Stimulated activated CD8-positive, alpha-beta memory T cell treated with anti-CD3 and anti-CD28 coated beads, Interleukin-2, amount 100 ng/mL, for 1 hour (primary cell): ENCODE measurements at places on chromosomes 12 and 14.

DNA sequence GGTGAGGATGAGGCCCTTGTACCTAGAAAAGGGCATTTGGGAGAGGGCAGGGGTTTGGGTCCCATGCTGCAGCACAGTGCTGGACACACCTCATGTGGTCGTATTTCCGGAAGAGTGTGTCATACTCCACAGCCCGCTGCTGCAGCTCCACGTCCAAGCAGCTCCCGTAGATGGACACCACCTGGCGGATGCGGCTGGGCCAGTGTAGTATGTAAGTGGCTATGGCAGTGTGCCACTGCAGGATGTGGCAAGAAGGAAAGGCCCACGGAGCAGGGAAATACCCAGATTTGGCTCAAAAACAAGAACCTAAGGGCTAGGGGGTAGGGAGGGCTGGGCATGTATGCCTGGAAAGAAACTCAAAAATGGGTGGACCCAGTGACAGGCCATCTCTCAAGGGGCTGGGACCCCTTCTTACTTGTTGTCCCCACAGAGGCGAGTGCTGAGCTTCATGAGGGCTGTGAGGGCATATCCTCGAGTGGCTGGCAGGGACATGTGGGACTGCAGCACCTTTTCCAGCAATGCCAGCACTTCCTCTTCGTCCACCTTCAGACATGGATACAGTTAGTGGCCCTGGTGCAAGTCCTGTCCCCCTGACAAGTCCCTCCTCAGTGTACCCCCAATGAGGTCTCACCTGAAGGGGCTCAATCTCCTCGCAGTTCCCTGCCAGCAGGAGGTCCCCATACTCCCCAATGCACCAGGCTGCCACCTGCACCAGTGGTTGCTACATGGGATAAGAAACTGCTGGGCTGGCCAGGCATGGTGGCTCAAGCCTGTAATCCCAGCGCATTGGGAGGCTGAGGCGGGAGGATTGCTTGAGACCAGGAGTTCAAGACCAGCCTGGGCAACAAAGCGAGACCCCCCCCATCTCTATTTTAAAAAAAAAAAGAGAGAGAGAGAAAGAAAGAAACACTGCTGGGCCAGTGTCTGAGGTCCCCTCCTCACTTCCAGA, 5.4 kb downstream of the AP1G2 start:
- no peak for DNase-seq

GRCh38 chr12:65944637-65945036, 120.4 kb downstream of the HMGA2 start:
- no peak for DNase-seq

DNA sequence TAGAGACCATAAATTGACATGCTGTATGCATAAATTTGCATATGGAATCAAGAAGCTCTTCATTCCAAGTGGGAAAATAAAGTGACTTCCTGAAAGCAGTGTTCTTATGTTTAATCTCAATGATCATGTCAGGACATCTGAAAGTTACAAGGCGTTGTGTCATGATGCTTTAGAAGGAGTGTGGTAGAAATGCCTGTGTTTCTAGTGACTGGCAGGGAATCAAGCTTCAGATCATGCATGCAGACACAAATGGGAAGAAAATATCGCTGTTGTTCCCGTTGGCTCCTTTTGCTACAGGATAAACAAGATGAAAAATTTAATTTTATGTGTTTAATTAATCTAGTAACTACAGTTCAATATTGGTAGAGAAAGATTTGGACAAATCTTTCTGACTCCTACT, 298.1 kb upstream of the SYT1 start:
- DNase-seq = no peak

- DNase-seq = no peak
Measured at GRCh38 chr12:112815589-112816321, 24.2 kb downstream of the RPH3A start.

DNA sequence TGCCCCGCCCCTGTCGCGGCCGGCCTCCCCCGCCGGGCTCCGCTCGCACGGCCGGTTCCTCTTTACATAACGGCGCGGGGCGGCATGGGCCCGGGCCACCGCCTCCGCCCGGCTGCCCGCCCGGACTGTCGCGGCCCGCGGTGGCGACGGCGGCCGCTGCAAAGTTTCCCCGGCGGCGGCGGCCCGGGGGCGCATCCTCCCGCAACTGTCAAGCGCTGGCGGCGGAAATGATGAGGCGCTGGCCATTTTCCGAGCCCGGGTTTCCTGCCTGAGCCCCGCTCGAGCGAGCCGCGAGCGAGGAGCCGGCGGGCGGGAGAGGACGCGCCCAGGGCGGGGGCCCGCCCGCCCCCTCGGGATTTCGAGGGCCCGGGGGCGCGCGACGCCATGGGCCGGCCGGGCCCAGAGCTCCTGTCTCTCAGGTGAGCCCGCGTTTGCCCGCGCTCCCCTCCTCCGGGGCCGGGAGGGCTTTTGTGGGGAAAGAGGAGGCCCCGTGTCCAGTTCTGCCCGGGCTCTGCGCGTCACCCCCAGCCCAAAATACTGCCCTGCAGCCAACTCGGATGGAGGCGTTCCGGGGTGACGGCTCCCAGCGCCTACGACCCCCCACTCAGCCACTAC, at the start of gene SH2B3:
SH2B3 (plus strand) TSS at position 65 of the 615 bp plus-strand sequence. CDS start 12,223 bp downstream, outside the sequence.
- DNase-seq = peak; percentile 69

GRCh38 chr12:109618082-109618481, 44.5 kb downstream of the MVK start:
- DNase-seq = no peak

- DNase-seq = no peak
Measured at GRCh38 chr14:92563359-92563758, 49.8 kb downstream of the RIN3 start.

DNA sequence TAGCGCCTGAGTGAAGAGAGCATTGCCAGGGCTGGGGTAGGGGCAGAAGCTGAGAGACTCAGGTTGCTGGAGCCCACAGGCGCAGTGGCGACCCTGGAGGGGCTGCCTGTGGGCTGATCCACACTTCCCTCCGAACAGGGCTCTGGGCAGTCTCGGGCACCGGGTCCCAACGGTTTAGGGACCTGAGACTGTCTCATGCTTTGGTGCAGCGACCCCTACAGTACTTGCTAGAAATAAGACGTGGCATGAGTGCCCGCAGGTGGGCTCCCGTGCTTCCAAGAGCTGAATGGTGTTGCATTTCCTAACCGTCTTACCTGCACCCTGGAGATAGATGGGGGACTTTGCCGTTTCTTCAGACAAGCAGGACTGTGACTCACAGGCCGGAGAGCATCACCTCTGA, 57.4 kb downstream of the AACS start:
- no peak for DNase-seq

DNA sequence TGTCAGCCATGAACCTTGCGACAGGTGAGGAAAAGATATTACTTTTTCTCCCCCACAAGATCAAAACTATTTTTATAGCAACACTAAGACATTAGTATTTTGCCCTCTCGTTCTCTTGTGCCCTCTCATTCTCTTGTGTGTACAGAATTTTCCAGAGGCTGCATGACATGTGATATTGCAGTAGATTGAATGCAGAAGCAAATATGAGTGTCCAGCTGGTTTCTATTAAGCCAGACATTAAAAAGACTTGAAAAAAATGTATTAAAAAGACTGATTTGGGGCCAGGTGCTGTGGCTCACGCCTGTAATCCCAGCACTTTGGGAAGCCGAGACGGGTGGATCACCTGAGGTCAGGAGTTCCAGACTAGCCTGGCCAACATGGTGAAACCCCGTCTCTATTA, 63.7 kb upstream of the ZFP36L1 start:
- DNase-seq = no peak

GRCh38 chr12:124027753-124028554, 54.9 kb downstream of the ZNF664 start:
- DNase-seq = no peak

DNA sequence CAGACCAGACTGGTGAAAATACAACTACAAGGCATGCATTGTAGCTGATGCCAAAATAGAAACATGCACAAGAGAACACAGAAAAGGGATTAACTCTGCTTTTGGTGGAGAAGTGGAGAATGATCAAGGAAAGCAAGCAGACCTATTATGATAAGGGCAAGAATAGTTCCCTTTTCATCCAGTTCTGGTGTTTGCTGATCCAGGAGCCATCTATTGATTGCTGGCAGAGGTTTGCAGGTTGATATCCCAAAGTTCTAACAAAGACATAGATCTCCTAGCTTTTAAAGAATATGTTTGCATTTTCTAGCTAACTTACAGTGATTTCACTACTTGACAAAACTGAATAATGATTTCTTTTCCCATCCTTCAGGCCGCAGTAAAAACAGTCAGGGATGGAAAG, 166.2 kb upstream of the CDKN3 start:
- DNase-seq = no peak

DNA sequence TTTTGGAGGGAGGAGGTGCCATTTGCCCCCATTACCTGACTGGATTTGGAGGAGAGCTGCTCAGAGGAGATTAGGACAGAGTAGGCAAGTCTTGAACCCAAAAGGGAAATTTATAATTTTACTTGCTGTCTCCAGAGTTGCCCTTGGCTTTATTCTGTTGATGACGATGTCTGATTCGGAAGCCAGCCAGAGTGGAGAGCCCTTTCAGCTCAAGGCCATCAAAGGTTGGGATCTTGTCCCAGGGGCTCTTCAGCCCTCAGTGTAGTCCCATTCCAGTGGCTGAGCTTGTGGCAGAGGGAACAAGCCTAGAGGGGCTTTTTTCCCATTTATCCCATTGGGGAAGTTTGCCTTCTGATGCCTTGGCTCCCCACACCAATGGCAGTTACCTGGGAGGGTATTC, 71.8 kb downstream of the HSD17B6 start:
- DNase-seq = no peak

DNA sequence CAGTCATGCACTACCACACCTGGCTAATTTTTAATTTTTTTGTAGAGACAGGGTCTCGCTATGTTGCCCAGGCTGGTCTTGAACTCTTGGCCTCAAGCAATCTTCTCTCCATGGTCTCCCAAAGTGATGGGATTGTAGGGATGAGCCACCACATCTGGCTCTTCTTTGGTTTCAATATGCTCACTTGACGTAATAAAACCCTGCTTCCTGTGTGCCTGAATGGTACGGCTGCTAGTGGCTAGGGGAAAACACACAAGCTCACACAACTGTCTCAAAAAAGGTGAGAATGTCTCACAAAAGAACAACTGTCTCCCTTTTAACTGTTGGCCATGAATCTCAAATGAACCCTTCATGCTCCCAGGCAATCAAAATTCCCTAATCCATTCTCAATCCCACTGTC, 15.0 kb downstream of the C1S start:
- DNase-seq = no peak

DNA sequence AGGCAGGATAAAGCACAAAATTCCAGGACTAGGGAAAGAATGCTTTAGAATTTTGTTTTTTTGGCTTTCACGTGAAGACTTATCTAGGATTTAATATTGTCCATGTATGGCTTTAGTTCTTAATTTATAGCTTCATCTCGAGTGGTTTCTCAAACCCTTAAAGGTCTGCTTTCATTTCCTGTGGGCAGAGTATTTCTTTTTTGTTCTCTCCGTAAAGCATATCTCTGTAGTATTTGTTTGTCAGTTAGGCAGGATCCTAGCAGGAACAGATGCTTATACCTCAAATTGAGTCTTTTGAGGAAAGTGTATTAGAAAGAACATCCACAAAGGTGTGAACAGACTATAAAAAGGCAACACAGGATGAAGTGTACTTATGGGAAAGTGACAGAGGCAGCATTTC, 697.1 kb upstream of the SEL1L start:
- no peak for DNase-seq

GRCh38 chr12:52036587-52037171, 14.6 kb upstream of the NR4A1 start:
- DNase-seq = peak; percentile 77

DNA sequence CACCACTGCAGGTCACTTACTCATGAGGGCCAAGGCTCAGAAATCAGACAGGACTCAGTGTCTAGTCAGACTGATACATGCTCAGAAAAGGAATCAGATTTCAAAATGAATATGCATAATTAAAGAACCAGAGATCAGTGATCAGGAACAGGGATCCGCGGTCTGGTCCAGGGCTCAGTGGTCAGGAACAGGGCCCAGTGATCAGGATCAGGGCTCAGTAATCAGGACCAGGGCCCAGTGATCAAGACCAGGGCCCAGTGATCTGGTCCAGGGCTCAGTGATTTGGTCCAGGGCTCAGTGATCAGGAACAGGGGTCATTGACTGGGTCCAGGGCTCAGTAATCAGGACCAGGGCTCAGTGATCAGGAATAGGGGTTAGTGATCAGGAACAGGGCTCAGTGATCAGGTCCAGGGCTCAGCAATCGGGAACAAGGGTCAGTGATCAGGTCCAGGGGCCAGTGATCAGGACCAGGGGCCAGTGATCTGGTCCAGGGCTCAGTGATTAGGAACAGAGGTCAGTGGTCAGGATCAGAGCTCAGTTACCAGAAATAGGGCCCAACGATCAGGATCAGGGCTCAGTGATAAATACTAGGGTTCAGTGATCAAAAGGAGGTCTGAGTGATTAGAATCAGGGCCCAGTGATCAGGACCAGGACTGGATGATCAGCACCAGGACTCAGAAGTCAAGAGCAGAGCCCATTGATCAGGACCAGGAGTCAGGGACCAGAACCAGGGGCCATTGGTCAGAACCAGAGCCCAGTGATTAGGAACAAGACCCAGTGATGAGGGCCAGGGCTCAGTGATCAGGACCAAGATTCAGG, 175.3 kb downstream of the TMEM121 start:
- no peak for DNase-seq

DNA sequence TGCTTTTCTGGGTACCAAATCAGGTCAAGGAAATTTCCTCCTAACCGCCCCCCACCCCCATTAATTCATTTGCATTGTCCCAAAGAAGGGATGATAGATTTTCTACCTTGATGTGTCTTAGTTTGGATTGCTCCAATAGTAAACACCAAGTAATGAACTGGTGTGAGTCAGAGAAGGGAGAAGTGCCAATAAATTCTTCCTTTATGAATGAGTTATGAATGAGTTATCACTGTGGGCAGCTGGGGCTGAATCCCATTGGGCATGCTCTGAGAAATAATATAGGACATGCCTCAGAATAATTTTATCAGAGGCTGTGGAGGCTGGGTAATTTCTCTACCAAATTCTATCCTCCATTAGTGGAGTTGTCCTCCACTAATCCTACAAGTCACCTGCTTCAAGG, 277.9 kb upstream of the FLRT2 start:
- DNase-seq = no peak

DNA sequence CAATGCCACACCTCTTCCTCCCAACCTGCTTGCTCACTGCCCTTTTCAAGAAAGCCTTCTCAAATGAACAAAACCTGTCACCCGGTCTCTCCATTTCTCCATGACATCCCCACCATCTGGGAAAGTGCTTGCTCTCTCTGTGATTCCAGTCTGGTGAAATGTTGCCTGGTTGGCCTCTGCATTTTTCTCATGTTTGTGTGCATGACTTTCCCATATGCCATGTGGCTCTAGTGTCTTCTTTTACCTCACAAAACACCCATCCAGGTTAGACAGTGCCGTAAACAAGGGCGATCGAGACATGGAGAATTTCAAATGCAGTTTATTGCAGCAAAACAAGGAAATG, 5.8 kb downstream of the KRT1 start:
- DNase-seq = no peak

GRCh38 chr12:65508276-65509035, 230.0 kb downstream of the MSRB3 start:
- no peak for DNase-seq

DNA sequence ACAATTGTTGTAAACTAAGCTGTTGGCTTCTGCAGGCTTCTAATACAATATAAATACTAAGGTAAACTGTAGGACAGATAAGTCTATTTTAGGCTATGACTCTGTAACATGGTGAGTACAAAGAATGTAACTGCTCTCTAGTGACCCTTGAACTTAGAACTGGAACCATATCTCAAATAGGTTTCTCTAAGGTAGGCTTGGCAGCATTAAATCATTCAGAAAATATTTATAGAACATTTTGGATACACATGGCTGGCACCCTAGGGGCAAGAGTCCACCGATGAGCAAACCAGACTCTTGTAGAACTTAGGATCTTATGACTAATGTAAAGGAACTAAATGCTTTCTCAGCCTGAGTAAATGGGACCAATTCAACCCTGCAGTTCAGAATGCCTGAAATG, 19.4 kb upstream of the SLC25A3 start:
- no peak for DNase-seq
